ENCODE measurements at places on chromosomes 5 and 9.

GRCh38 chr9:126055381-126055985 is 271.1 kb upstream of the MVB12B start:
- no peak for DNase-seq

GRCh38 chr5:14628346-14628745 is 36.2 kb upstream of the OTULIN start:
- DNase-seq: no peak

GRCh38 chr9:94931740-94932139 is 205.2 kb downstream of the AOPEP start:
- no peak for DNase-seq

DNA sequence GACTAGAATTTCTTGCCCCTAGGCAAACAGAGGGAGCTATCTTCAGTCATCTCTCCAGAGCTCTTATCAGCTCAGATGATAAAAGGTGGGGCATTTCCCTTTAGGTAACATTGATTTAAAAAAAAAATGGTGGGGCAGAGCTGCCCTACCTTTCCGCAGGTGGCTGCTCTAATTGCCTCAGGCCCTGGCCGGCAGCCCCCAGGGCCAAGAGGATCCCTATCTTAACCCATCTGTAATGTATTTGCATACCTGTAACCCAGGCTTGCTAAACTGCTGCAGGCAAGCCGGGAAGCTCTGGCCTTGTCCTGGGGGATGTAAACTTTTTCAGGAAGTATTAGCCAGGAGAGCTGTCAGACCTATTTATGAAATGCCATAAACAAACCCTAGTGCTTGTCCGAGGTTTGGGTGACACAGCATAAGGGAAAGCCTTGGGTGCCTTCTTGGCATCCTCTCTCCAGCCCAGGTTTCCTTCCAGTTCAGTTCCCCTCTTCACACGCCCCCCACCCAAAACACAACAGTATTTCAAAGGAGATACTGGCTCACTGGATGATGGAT is 20.9 kb upstream of the ZSWIM6 start:
- DNase-seq: no peak

- DNase-seq: no peak
Measured at GRCh38 chr5:14281746-14282181, 138.6 kb downstream of the TRIO start.

DNA sequence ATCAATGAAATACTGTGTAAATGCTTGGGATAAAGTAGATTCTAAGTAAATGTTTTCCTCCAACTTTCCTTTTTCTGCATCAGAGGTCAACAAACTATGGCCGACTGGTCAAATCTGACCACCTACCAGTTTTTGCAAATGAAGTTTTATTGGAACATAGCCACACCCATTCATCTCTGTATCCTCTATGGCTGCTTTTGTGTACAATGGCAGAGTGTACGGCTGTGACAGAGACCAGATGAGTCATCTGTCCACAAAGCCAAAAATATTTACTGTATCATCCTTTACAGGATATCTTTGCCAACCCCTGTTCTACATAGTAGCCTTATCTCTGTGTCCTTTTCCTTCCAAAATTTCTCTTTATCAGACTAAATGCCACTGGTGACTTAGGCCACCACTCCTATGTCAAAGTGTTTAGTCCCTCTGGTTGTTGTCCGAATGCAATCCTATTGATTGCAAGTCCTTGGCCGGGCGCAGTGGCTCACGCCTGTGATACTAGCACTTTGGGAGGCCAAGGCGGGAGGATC is 218.4 kb upstream of the KLF4 start:
- no peak for DNase-seq

- peak; percentile 57 for DNase-seq
Measured at GRCh38 chr9:137163365-137163715, 6.5 kb downstream of the LRRC26 start.

DNA sequence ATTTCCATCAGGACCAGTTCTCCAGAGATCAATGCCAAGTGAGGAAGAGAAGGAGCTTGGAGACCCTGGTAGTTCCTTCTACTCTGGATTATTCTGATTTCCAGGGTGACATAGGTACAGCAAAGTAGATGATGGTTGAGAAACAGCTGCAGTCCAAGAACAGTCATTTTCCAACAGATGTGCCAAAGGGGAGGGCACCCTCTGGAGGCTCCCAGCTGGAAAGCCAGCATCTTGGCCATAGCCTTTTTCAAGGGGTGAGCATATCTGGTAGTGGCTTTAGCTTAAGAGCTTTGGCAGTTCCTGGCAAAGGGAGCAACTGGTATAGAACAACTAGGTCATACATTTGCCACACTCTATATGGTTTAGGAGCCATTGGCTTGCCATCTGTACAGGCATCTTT is 492.7 kb downstream of the RASEF start:
- no peak for DNase-seq

DNA sequence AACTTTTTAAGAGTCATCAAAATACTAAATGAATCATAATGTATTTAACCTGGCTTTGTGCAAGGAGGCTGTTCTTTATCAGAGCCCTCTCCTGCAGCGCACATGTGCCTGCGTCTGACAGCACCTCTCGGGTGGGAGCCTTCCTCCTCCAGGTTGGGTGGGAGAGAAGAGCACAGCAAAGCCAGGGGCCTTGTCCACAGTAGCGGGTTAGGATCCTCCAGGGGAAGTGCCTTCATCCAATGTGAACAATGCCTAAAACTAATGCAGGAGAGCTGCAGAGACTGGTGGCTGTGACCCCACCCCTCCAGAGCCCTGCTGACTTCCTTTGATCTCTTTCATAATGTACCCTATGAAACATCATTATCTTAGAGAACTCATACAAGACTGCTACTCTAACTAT is 10.2 kb downstream of the UBE2QL1 start:
- no peak for DNase-seq

DNA sequence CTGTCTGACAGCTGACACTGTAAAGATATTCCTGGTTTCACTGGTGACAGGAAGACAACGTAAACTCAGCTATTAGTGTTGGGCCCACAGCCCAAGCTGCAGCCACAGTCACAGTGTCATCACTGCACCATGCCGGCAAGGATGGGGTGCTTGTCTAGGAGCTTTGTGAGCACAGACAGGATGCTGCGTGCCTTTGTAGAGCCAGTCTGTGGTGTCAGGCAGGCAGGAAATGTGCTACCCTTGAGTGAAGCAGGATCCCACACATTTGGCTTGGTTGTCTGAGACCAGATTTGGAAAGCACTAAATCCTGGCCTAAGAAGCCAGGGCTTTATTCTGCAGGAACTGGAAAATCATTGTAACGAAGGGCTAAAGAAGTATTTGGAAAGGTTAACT is 121.6 kb upstream of the ADAMTS16 start:
- DNase-seq: no peak

Data from HCT116 (cell line).